ENCODE measurements at places on chromosomes 3 and 15.

DNA sequence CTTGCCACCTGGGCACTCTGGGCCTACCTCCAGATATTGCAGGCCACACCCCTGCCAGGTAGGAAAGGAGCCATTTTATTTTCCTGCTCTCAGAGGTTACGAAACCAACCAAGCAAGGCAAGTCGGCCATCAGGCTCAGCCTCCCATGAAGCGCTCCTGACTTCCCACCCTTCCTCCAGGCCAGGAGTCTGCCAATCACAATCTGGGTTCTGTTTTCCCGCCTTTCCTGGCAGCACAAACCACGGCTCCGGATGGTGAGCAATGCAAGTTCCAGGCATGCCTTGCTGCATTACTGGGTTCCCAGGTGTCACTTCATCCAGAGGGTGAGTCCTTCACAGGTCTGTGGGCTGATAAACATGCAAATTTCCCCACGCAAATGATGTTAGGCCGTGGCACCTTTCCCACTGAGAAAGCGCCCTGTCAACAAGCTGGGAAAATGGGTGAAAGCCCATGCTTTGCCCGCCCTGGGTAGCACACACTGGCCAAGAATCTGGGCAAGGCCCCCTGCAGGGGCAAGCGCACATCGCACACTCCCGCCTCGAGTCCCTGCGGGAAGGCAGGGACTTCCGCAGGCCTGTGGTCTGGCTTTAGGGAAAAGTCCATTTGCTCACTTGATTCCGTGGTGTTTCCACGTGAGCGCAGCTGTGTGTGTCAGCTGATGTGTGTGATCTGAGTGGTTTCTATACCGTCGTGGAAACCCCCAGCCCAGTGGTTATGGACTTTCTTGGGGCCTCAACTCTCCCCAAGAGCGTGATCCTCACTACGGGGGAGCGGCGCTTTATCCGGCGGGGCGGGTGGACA is 61.6 kb upstream of the RYK start:
- no peak for DNase-seq

DNA sequence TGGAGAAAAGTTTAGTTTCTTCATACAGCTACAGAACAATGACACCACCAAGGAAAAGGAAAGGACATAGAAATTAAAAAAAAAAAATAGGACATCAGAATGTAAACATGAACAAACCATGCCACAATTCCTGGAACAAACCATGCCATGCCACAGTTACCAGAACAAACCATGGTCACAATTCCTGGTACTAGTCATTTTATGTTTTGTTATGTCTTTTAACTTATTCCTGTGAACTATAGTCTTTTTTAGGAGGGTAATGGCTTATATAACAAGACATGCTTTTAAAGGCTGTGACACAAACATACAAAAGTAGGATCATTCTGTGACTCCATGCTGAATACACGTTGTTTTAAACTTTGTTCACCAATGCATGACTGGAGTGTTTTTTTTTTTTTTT is 42.8 kb downstream of the CD47 start:
- DNase-seq: no peak

GRCh38 chr15:81776976-81777375 is 268.8 kb downstream of the MEX3B start:
- DNase-seq: no peak

- no peak for DNase-seq
These were observed 58.2 kb downstream of the CYFIP1 start for GRCh38 chr15:22922003-22922402.
